Neural progenitor cell (in vitro differentiated cells): ENCODE measurements at places on chromosomes 4 and X. TPM values are rescaled to one million over a fixed set of nuclear protein-coding genes. Genes with fewer than 3 reads are reported as not detected.

GRCh38 chr4:25703731-25704388, 48.2 kb downstream of the SLC34A2 start:
- no peak for DNase-seq

DNA sequence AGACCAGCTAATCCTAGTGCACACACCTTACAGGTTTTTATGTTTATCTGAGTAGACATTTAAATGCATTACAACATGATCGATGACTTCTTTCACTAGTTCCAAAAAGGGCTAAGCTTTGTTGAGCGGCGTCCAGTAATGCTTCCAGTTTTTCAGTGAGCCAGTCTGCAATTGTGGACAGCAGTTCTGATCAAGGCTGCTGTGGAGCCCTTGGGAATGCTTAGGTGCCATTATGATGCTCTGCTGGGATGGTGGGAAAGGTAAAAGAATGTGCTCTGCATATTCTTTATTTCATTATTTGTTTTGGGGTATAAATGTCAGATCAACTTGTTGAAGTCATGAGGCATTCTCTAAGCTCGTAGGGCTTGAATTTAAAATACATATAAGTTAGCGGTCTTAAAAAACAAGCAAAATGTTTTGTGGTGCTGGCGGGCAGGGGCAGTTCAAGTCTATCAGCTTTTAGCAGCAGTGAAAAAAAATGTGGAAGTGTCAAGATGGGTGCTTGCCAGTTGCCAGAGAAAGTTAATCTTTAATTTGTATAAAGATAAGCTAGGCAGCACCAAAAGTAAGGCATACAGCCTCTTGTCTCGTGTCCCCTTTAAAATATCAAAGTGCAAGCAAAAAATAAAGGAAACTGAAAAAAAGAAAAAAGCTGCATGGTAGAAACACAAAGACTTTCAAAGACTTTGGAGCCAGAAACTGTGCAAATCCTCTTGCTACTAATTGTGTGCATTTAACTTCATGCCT, 5.8 kb downstream of the MID1IP1 start:
- peak; percentile 6 for DNase-seq

- no peak for DNase-seq
Observed at GRCh38 chr4:7814451-7814850, 125.2 kb downstream of the AFAP1 start.

Gene SLC16A2
- total RNA-seq: 12.6 and 20.6 TPM in 2 replicates

- DNase-seq: no peak
Observed at GRCh38 chr4:145868637-145869409, 69.8 kb downstream of the ZNF827 start.

Gene MAGEC2
- total RNA-seq: not detected in 2 replicates

- peak; percentile 28 for DNase-seq
Observed at GRCh38 chr4:4574792-4575191, 32.9 kb upstream of the STX18 start.

DNA sequence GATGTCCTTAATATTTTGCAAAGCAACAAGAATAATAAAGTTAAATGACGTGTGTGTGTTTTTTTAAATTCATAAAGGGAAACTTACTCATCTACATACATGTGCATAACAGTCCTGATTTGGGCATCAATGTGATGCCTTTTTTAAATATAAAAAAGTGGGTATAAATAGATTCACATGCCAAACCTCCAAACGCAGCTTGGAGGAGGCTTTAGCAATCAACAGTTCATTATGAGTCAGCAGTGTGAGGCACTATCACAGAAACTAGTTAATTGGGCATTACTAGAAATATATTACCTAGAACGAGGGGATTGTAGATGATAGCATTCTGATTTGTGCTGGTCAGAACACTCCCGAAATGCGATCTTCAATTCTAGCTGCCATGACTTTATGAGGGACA, 115.1 kb downstream of the HS6ST2 start:
- no peak for DNase-seq

- peak; percentile 45 for DNase-seq
Observed at GRCh38 chr4:3305610-3306371, 13.0 kb downstream of the RGS12 start.

DNA sequence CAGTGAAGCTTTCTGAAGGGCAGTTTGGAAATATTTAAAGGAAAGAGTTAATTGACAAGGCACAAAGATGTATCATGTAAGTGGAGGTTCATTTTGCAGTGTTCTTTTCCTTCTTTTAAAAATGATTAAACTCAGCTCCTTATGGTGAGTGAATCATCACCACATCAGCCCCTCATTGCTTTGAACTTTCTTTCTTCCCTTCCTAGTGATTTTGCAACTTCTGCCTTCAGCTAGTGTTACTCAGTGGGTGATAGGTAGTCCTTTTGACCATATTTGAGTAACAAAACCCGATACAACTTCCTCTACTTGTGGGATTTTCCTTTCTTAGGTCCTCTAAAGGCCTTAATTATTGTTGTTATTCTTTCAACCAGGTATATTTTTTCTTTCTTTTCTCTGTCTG, 8.2 kb downstream of the ZCCHC4 start:
- no peak for DNase-seq

Gene FRG2
- total RNA-seq: not detected in 2 replicates

DNA sequence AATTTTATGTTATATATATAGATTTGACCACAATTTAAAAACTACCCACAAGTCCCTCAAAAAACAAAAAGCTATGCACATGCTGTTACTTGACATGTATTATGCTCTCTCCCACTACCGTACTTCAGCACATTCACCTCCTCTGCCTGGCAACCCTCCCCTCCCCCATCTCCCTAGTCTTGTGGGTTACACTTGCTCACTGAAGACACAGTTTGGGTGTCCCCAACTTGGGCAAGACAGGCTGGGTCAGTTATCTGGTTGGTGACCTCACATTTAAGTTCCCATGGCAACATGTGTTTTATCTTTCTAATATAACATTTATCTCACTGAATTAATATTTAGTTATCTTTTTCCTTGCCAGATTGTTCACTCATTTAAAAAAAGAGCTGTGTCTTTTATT, 32.7 kb downstream of the SEC24D start:
- no peak for DNase-seq

DNA sequence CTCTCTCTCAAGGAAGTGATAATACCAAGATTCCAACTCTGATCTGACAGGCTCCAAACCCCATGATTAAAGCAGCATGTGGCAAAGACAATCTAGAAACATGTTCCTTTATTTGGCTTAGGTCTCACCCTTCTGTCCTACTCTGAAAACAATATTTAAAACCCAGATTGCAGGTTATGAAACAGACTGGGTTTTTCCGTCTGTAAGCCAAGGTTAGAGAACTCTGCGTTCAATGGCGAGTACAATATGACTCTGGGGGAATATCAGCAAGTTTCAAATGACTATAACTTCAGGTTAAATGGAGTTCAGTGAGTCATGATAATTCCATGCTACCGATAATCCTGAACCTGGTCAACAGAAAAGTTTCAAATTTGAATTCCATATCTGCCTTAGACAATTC, 50.8 kb downstream of the ANAPC10 start:
- no peak for DNase-seq

GRCh38 chrX:52507331-52507730, 9.5 kb downstream of the XAGE1B start:
- no peak for DNase-seq

DNA sequence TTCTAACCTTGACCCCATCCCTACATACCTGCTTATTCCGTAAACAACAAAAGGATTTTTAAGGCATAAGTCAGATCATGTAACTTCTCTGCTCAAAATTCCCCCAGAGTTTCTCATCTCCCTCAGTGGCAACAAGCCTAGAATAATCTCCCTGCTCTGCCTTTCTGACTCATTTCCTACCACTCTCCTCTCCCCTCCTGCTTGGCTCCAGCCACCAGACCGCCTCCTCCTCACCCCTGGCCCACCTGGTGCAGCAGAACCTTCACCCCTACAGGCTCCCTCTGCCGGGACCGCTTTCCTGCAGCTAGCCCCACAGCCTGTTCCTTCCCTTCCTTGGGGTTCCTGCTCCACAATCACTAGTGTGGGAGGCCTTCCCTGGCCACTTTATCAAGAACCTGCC, 32.1 kb downstream of the TSPAN5 start:
- no peak for DNase-seq

Gene GRIA3
- 4.6 and 7.7 TPM in 2 replicates for total RNA-seq

DNA sequence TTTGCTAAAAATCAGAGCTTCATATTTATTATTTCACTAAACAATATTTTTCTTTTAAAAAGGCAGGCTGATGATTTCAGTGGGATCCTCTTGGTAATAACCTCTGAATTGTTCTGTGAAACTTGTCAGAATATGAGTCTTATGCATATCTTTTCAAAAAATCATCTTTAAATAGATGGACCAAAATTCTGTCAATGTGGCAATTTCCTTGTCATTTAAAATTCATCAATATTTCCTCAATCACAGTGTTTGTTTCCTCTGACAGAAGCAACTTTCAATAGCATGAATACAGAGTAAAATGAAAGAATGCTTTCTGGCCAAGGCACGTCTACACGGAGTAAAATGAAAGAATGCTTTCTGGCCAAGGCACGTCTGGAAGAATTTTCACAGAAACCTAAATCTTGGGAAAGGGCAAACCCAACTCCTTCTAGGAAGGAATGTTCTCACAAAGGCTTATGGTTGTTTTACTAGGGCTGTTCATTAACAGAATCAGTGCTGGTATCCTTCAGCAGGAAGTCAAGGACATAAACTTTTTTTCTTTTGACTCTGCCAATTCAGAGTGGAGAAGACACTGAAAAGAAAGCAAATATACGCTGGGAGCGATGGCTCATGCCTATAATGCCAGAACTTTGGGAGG, 99.0 kb upstream of the GPR34 start:
- no peak for DNase-seq

DNA sequence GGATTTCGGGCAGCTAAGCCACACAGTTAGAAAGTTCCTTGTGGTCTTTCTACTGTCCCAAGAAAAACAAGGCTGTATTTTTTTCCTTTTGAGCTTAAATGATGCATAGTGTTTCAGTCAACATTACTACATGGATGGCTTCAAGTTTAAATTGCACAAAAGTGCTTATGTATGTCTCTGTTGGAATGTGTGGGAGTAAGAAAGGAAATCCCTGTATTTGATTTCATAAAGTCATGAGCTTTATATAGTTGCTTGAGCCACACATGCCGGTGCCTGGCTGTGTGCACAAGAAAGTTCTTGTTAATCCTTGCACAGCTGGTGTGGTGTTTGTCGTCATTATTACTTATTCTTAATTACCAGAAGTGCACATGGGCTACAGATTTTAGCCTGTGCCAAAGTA, 262.2 kb downstream of the ARHGAP10 start:
- DNase-seq: no peak

Gene ABRAXAS1
- total RNA-seq: 35.8 and 64.2 TPM in 2 replicates

- peak; percentile 50 for DNase-seq
Observed at GRCh38 chr4:120263618-120264017, 197.0 kb upstream of the MAD2L1 start.

Gene TECRL
- total RNA-seq: not detected in 2 replicates

Gene FGB
- 0.56 TPM in 1 of 2 replicates, not detected in the other for total RNA-seq

GRCh38 chr4:65195666-65196065, 474.6 kb downstream of the EPHA5 start:
- no peak for DNase-seq

Gene SLC34A2
- 0.12 TPM in 1 of 2 replicates, not detected in the other for total RNA-seq

- no peak for DNase-seq
Observed at GRCh38 chr4:24675721-24676389, 91.5 kb upstream of the DHX15 start.

Gene SPANXC
- not detected in 2 replicates for total RNA-seq

DNA sequence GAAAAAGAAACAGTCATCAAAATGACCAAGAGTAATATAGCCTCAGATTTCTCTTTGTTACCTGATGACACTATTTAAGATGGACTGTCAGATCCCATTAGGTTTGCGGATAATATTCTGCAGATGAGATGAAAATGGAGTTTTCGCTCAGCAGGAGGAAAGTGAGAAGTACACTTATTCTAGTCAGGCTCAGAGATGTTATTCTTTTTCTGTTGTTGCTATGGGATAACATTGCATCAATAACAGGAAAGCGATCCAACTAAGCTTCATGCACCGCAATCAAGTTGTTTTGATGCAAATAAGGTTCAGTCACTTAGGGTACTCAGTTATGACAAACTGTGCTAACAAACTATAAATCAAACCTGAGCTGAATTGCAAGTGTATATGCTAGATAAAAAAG, 415.0 kb downstream of the CCSER1 start:
- DNase-seq: no peak

GRCh38 chr4:6620296-6620695, 20.2 kb upstream of the MRFAP1 start:
- no peak for DNase-seq

DNA sequence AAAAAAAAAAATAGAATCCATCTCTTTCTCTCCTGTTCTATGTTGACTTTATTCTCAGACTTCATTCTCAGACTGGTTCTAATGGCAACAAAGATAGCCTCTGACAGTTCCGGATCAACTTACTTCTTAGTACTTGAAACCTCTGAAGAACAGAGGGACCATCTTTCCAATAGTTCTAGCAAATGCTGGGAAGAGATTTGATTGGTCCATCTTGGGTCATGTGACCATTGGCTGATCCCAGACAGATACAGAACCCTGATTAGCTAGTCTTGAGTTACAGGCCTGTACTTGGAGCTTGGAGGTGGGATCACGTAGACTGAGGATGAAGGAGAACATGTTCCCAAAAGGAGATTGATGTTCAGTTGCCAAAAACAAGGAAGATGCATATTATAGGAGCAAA, 66.9 kb upstream of the STIM2 start:
- no peak for DNase-seq

- no peak for DNase-seq
Observed at GRCh38 chr4:41718907-41719306, 29.6 kb downstream of the PHOX2B start.

Gene MAGEA2B
- total RNA-seq: not detected in 2 replicates

- DNase-seq: no peak
Observed at GRCh38 chrX:22124098-22124497, 92.0 kb downstream of the PHEX start.

Gene ARMCX4
- total RNA-seq: 8.8 and 14.1 TPM in 2 replicates

DNA sequence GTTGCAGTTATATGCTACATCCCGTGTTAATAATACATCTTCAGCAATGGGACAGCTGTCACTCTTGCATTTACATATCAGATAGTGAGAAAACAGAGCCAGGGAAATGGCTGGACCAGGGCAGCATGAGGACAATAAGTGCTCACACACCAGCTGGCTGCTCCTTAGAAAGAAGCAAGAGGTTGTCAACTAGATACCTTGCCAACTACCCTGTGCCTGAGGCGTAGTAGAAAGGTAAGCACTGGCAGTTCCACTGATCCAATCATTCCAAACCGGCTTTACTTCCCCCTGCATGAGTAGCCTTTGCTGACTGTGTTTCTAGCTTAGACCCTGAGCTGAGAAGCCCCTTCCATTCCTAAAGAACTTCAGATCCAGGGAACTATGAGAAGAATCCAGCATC, 52.2 kb upstream of the FGF13 start:
- no peak for DNase-seq

- DNase-seq: no peak
Observed at GRCh38 chr4:26290321-26290720, 30.5 kb upstream of the RBPJ start.

DNA sequence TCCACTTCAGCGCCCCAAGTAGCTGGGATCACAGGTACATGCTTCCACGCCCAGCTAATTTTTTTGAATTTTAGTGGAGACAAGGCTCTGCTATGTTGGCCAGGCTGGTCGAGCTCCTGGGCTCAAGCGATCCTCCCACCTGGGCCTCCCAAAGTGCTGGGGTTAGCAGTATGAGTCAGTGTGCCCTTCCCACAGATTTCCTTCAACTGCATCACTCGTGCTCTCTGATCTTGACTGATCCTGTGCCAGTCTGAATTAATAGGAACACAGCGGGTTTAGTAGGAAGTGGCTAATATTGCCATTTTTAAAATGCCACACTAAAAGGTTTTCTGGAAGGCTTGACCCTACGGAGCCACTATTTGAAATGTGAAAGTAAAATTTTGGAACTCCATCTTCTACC, 4.3 kb upstream of the SHROOM2 start:
- no peak for DNase-seq

- no peak for DNase-seq
Observed at GRCh38 chr4:56271131-56271530, 116.2 kb downstream of the AASDH start.

- peak; percentile 44 for DNase-seq
Observed at GRCh38 chr4:2671267-2671895, 84.8 kb downstream of the TNIP2 start.
